Fibroblast of skin of abdomen (primary cell): ENCODE measurements at places on chromosomes 2 and 18.

GRCh38 chr2:64417624-64418023, 36.3 kb upstream of the LGALSL start:
- DNase-seq = no peak

DNA sequence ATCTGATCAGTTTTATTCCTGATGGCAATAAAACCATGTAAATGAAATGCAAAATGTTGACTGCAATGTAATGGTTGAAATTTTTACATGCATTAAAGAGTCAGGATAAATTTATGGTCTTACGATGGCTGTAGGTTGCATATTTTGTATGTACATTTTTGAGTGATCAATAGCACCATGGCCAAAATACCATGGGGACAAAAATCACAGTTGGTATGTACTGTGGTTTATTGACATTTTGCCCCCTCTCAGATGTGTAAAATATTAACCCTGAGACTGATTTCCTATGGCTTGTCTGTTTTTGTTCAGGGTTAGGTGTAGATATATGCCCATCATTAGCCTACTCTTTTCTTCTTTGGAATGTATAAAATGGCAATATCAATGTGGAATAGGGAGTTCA, 138.1 kb downstream of the PARD3B start:
- DNase-seq = no peak

GRCh38 chr2:239269173-239269885, 131.5 kb downstream of the HDAC4 start:
- no peak for DNase-seq

DNA sequence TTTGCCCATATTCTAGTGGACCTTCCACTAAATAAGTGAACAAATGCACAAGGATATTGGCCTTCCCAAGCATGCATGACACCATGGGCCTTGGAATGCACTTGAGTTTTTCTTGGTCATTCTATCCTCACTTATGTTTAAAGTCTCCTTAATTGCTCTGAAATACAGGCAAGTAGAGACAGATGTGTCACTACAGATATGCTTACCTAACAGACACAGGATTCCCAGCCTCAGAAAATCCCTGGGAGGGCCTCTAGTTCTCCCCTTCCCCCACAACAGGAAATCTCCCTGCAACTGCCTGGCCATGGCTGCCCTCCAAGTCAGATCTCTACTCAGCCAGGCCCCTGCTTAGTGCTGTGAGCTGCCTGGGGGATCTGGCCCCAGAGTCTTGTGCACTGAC, 445.2 kb downstream of the IRS1 start:
- DNase-seq = peak; percentile 64

DNA sequence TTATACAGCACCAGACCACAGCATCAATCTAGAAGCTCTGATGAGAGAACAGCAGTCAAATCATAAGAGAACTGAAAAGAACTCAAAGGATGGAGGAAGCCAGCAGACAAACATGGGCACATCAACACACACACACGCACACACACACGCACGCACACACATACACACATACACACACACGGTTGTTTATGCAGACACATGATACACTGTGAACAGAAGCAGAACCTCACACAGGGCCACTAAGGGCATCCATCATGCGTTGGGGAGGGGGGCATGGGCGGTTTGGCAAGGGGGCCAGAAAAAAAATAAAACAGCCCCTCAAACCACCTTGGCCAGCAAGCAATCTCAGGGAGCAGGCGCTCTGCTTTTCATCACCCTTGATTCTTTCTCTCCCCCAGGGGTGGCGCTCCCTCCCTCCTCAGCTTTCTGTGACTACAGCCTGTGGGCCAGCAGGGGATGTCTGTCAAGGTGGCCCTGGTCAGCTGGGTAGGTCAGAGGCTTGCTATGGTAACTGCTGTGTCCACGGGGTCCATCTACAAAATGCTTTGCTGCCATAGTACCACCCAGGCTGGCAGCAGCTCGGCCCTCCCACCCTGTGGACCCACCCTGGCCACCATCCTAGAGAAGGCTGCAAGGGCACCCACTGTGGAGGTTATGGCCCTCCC, 318.0 kb downstream of the CELF4 start:
- DNase-seq = no peak

GRCh38 chr2:161102770-161103450, 57.3 kb upstream of the TANK start:
- peak; percentile 46 for DNase-seq

- no peak for DNase-seq
Measured at GRCh38 chr2:227340106-227340505, 15.1 kb downstream of the MFF start.

DNA sequence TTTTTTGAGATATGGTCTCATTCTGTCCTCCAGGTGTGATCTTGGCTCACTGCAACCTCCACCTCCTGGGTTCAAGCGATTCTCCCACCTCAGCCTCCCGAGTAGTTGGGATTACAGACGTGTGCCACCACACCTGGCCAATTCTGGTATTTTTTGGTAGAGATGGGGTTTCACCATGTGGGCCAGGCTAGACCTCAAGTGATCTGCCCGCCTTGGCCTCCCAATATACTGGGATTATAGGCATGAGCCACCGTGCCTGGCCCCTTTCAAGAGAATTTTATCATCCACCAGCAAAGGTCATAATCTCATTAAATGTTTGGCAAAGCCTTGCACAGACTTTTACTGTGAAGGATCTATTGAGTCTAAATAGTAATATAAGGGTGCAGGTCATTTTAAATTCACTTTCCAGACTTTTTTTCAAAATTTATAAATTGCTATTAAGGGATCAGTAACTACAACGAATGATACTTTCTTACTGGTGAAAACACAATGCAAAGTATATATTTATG, 2.5 kb downstream of the HADHA start:
- DNase-seq = no peak

DNA sequence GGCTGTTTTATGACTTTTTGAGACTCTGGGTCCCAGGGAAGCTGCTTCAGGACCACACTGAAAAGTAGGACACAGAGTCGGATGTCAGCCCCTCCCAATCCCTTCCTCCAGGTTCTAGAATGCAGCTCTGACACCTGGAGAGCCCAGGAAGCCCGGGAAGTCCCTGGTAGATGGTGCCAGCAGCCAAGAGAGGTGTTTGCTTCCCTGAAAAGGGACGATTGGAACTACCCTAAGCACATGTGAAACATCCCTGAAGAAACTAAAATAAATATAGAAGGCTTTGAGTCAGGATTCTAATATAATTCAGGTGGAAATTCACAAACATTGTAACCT, 163.2 kb upstream of the CYRIA start:
- no peak for DNase-seq

GRCh38 chr18:72840109-72840508, 27.7 kb downstream of the NETO1 start:
- DNase-seq = no peak

- DNase-seq = no peak
Measured at GRCh38 chr2:150575861-150576260, 88.4 kb upstream of the RND3 start.

DNA sequence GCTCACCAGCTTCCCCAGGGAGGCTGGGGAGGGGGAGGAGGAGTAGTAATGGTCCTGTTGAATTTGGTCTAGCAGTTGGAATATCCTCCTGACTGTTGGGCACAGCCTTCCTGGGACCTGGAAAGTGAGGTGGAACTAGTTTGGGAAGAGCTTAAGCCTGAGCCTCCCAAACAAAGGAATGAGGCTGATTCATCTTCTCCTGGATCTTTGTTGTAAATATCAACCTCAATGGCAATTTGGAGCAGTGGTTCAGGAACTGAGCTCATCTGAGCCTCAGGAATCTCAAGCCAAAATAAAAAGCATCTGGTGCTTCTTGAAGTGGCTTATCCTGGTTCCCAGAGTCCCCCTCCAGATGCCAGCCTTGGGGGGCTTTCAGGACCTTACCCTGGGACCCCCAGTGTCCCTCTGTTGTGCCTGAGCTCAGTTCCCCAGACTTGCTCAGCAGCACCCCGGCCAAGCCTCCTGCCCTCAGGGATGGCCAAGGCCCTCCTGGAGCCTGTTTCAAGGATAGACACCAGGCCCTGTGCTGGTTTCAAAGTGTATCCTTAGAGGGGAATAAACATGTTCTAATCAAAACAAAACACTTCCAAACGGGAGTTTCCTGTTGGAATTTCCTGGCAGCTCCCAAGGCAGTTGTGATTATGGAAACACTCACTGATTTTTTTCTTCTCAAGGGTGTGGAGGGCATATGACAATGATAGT, 112.6 kb downstream of the DDX1 start:
- DNase-seq = no peak

- no peak for DNase-seq
Measured at GRCh38 chr2:68911709-68912108, 40.5 kb upstream of the BMP10 start.

- peak; percentile 72 for DNase-seq
Measured at GRCh38 chr2:109736177-109736827, 57.8 kb upstream of the RGPD5 start.

GRCh38 chr18:8999872-9000271, 102.6 kb upstream of the NDUFV2 start:
- DNase-seq = no peak

GRCh38 chr2:73295751-73296400, 2.5 kb upstream of the EGR4 start:
- DNase-seq = no peak

DNA sequence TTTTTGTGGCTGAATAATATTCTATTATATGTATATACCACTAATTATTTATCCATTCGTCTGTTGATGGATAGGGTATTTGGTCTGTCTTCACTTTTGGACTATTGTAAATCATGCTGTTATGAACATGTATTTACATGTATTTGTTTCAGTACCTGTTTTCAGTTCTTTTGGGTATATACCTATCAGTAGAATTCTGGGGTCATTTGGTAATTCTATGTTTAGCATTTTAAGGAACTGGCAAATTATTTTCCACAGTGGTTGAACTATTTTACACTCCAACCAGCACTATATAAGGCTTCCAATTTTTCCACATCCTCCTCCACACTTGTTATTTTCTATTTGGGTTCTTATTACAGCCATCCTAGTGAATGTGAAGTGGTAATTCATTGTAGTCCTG, 12.4 kb upstream of the TANK start:
- no peak for DNase-seq

DNA sequence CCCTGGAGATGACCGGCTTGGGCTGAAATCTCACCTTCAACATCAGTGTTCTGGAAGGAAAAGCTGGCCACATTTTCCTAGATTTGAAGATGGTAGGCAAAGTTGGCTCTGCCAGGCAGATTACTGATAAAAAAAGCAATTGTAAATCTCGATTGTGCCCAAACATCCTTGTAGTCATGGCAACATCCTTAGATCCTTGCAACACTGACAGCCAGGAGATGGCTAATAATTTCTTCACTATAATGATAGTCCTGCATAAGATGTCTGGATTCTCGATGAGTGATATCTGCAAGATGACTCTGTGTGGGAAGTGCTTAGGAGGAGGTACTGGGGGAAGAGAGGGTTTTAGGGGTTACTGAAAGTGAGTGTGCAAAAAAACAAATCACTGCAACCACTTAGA, 149.1 kb downstream of the FSHR start:
- no peak for DNase-seq
